Activated naive CD8-positive, alpha-beta T cell treated with anti-CD3 and anti-CD28 coated beads, Interleukin-2, amount 10 ng/mL, durations not matched to agents 7 days and 5 days (primary cell): ENCODE measurements at places on chromosomes 11 and 22. TPM values are rescaled to one million over a fixed set of nuclear protein-coding genes. Genes with fewer than 3 reads are reported as not detected.
A peak's percentile ranks its signal among the peaks of the same experiment; 100 is the strongest.

DNA sequence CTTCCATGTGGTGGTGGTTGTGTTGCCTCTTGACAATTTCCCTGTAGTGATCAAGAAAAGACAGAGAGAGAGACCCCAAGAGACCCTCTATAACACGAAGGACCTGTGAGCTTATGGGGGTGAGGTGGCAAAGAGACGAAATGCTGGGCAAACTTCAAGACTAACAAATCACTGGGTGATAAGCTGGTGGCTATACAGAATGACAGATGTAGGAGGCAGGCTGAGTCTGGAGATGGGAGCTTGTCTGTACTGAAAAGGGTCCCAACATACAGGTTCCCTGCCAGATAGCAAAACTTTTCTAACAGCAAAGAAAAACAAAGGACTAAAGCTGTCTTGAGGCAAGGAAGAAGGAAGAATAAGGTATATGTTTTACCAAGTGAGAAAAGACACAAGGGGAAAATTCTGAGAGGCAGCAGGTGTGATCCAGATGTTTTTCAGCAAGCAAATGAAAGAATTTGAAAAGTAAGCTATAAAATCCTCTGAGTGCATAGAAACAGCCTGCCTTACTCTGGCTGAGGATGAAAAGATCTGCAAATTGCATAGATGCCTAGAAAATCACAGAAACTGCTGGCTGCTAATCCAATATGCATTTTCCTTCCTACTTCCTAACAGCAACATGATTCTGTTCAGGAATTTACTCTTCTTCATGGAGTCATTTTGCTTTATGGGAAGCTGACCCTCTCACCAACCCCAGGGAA is 21.9 kb upstream of the LYVE1 start:
- H3K4me1 ChIP-seq = peaks cover 17% of the 10 kb centered on the region
- DNase-seq = no peak
- H3K4me3 ChIP-seq = no peak overlapping the region
- no peak overlapping the region for H3K27ac ChIP-seq

DNA sequence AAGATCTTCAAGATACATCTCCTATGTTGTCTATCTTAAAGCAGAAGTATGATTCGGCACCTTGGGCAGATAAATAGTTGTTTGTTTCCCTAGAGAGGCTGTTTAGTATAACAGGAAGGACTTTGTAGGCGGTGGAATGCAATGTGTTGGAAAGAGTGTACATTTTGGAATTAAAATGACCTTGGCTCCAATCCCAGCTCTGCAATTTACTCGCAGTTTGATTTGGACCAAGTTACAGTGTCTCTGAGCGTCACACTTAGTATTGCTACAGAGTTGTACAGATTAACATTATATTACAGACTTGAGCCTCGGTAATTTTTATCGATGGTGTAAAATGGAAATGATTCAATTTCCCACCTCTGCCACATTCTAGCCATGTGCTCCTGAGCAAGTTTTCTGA is 265.3 kb downstream of the OPCML start:
- H3K27ac ChIP-seq = no peak overlapping the region
- DNase-seq = no peak
- no peaks in the 10 kb centered on the region for H3K4me1 ChIP-seq
- H3K4me3 ChIP-seq = no peak overlapping the region

OR5L1 gene
- not detected for total RNA-seq

DCPS gene
- 27.4 TPM for total RNA-seq

DNA sequence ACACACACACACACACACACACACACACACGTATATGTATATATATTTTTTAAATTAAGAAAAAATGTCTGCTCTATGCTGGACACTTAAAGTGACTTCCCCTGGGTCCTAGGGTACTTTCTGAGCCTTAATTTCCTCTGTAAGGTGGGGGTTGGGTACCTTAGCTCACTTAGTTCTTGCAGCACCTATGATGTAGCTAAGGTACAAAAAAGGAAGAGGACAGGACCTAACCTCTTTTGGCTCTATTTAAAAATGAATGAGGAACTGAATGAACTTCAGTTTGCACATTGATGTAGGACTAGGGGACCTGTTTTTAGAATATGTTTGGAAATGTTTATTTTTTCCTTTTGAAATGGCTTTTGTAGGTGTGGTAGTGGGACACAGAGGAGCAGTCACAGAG is 11.1 kb downstream of the SREBF2 start:
- no peak for DNase-seq
- peaks cover 15% of the 10 kb centered on the region for H3K36me3 ChIP-seq
- H3K4me3 ChIP-seq = no peak overlapping the region
- no peaks in the 10 kb centered on the region for H3K27me3 ChIP-seq

EIF4ENIF1 gene
- 38.6 TPM for total RNA-seq

GRCh38 chr11:113193016-113193415 is 121.4 kb upstream of the TTC12 start:
- H3K4me3 ChIP-seq = no peak overlapping the region
- no peak overlapping the region for H3K27ac ChIP-seq
- H3K4me1 ChIP-seq = no peaks in the 10 kb centered on the region

GRCh38 chr11:90204832-90205646 is 17.8 kb downstream of the CHORDC1 start:
- DNase-seq = no peak
- no peak overlapping the region for H3K27ac ChIP-seq
- no peaks in the 10 kb centered on the region for H3K27me3 ChIP-seq
- H3K4me1 ChIP-seq = peaks cover 5% of the 10 kb centered on the region
- peaks cover 15% of the 10 kb centered on the region for H3K36me3 ChIP-seq
- no peak overlapping the region for H3K4me3 ChIP-seq

OR52N4 gene
- 1.8 TPM for total RNA-seq

DNA sequence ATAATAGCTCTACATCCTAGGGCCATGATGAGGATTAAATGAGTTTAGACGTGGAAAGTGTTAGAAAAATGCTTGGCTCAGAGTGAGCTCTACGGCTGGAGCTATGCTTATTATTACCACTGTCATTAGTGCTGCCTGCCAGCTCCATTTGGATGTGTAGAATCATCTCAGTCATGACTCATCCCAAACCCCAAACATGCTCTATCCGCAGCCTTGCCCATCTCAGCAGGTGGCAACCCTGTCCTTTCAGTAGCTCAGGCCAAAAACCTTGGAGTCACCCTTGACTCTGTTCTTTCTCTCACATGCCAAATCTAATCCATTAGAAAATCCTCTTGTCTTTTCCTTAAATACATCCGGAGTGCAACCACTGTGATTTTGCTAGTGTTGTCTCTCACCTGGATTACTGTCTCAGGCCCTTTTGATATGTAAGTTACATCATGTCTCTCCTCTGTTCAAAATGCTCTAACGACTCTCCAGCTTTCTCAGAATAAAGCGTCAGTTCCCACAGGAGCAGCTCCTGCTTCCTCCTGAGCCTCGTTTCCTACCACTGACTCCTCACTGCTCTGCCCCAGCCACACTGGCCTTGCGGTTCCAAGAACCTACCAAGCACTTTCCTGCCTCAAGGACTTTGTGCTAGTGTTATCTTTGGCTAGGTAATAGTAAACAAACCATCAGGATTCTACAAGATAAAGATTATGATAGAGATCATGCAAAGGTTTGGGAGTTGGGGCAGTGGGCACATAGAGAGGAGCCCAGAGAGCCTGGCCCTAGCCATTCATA is 10.5 kb upstream of the CHRM1 start:
- no peaks in the 10 kb centered on the region for H3K36me3 ChIP-seq
- DNase-seq = no peak
- H3K27me3 ChIP-seq = peaks cover 36% of the 10 kb centered on the region
- H3K4me3 ChIP-seq = no peak overlapping the region
- H3K27ac ChIP-seq = no peak overlapping the region

SCUBE1 gene
- total RNA-seq = 0.03 TPM

- no peak overlapping the region for H3K4me3 ChIP-seq
- DNase-seq = no peak
- no peaks in the 10 kb centered on the region for H3K4me1 ChIP-seq
Measured at GRCh38 chr11:113332638-113333329, 18.4 kb downstream of the TTC12 start.

- no peaks in the 10 kb centered on the region for H3K27me3 ChIP-seq
- peak; percentile 50 for DNase-seq
- no peak overlapping the region for H3K4me3 ChIP-seq
- no peak overlapping the region for H3K27ac ChIP-seq
Measured at GRCh38 chr11:68798221-68798813, 43.4 kb downstream of the CPT1A start.

ZC3H12C gene
- total RNA-seq = 0.28 TPM

- DNase-seq = no peak
- peaks cover 53% of the 10 kb centered on the region for H3K36me3 ChIP-seq
- H3K4me1 ChIP-seq = peaks cover 12% of the 10 kb centered on the region
- no peak overlapping the region for H3K4me3 ChIP-seq
- H3K27me3 ChIP-seq = no peaks in the 10 kb centered on the region
Measured at GRCh38 chr11:108144615-108145014, 23.2 kb downstream of the ACAT1 start.

POU2AF2 gene
- total RNA-seq = not detected

DNA sequence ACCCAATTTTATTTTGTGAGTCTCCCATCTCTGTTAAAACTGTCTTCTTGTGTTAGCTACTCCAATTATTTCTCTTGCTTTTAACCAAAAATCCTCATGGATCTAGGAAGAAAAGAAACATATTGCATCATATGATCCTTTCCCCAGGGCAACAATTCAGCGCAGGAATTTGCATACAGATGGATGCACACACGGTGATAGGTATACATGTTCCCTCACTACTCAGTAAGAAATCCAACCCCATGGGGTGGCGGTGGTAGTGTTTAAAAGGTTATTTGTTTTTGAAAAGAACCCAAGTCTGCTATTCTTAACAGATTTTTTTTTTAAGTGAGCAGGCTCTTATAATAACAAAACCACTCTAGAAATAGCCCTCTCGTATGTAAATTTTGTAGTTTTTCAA is 4.2 kb upstream of the SYN3 start:
- H3K36me3 ChIP-seq = no peaks in the 10 kb centered on the region
- no peak overlapping the region for H3K27ac ChIP-seq
- H3K4me3 ChIP-seq = no peak overlapping the region

DNA sequence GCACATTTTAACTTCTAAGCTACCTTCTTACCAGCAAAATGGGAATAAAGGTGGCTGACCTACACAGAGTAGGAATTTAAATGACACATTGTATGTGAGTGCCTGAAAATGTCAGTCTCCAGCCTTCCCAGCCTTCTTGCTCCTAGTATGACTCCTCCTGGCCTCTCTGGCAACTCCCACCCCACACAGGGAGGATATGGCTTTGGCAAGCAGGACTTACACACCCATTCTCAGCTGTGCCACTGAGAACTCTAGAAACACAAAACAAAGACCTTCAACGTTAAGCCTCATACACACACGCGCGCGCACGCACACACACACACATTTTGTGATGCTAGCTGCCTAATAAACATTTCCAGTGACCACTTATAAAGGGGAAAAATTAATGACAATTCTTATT is 65.8 kb downstream of the PACSIN2 start:
- H3K36me3 ChIP-seq = peaks cover 10% of the 10 kb centered on the region
- H3K4me3 ChIP-seq = no peak overlapping the region

TRIM49 gene
- total RNA-seq = not detected

- H3K27me3 ChIP-seq = no peaks in the 10 kb centered on the region
- no peak overlapping the region for H3K27ac ChIP-seq
- peaks cover 15% of the 10 kb centered on the region for H3K4me1 ChIP-seq
- DNase-seq = no peak
Measured at GRCh38 chr11:86369668-86370067, 5.0 kb upstream of the CCDC81 start.

RABL2B gene
- 38.4 TPM for total RNA-seq

POLD3 gene
- 46.6 TPM for total RNA-seq

MYRF gene
- total RNA-seq = 3.4 TPM

KLHL35 gene
- total RNA-seq = 0.65 TPM

TMEM123 gene
- total RNA-seq = 493 TPM

- no peak overlapping the region for H3K4me3 ChIP-seq
- H3K27ac ChIP-seq = no peak overlapping the region
- no peaks in the 10 kb centered on the region for H3K36me3 ChIP-seq
- H3K4me1 ChIP-seq = no peaks in the 10 kb centered on the region
Measured at GRCh38 chr11:92916299-92916698, 53.2 kb upstream of the MTNR1B start.

P2RX6 gene
- 1.9 TPM for total RNA-seq

DNA sequence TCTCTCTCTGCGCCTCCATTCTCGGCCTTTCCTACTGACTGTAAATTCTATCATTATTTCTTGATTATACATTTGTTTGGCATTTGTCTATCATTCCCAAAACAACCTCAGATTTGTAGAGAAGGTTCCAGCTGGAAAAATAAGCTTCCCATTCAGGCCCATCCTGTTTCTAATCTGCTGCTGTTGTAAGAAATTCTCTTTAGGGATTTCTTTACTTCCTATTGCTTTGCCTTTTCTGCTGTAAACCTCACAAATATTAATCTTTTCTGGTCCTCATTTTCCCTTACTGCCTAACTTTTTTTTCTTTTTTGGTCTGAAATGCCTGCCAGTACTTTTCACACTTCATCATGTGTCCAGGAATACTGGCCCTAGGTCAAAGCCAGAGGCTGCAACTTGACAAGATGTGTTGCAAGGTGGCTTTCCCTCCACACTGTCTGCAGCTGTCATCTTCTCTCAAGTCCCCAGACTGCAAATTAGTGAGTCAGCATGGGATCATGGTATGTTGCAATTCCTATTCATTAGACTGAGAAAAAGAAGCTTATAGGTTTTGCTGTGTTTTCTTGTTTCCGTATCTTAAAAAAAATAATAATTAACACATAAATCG is 858.7 kb upstream of the CHORDC1 start:
- DNase-seq = no peak
- H3K36me3 ChIP-seq = no peaks in the 10 kb centered on the region
- no peaks in the 10 kb centered on the region for H3K27me3 ChIP-seq
- H3K27ac ChIP-seq = no peak overlapping the region

- no peak overlapping the region for H3K4me3 ChIP-seq
- peaks cover 28% of the 10 kb centered on the region for H3K4me1 ChIP-seq
- H3K27ac ChIP-seq = no peak overlapping the region
- no peak for DNase-seq
- H3K36me3 ChIP-seq = peaks cover 25% of the 10 kb centered on the region
Measured at GRCh38 chr22:24016156-24016555, 5.1 kb downstream of the CABIN1 start.

OR8A1 gene
- not detected for total RNA-seq

DNA sequence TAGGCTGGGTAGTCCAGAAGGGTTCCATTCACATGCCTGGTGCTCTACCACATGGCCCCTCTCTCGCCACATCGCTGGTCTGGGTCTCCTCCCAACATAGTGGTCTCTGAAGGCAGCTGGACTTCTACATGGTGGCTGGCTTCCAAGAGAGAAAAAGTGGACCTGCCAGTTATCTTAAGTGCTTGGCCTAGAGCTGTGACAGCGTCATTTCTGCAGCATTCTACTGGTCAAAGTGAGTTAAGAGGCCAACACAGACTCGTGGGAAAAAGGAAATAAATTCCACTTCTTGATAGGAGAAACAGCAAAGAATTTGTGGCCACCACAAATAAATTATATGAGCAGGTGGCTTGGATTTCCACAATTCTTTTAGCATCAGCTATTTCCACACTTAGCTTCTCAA is 21.0 kb upstream of the BARX2 start:
- H3K36me3 ChIP-seq = no peaks in the 10 kb centered on the region
- DNase-seq = no peak
- H3K4me3 ChIP-seq = no peak overlapping the region
- no peak overlapping the region for H3K27ac ChIP-seq

- no peaks in the 10 kb centered on the region for H3K36me3 ChIP-seq
- H3K4me3 ChIP-seq = peak overlapping the region; percentile 10
- H3K27ac ChIP-seq = peak overlapping the region; percentile 41
- DNase-seq = no peak
- H3K27me3 ChIP-seq = peaks cover 8% of the 10 kb centered on the region
Measured at GRCh38 chr11:34243600-34244464, 114.0 kb downstream of the ABTB2 start.

- H3K36me3 ChIP-seq = peaks cover 3% of the 10 kb centered on the region
- H3K27ac ChIP-seq = no peak overlapping the region
- H3K27me3 ChIP-seq = peaks cover 24% of the 10 kb centered on the region
- H3K4me1 ChIP-seq = peaks cover 2% of the 10 kb centered on the region
Measured at GRCh38 chr22:19522190-19522880, 1.9 kb downstream of the CLDN5 start.

LIN7C gene
- total RNA-seq = 23.9 TPM
